ENCODE measurements at places on chromosomes 13 and 19. TPM values are rescaled to one million over a fixed set of nuclear protein-coding genes. Genes with fewer than 3 reads are reported as not detected.

DNA sequence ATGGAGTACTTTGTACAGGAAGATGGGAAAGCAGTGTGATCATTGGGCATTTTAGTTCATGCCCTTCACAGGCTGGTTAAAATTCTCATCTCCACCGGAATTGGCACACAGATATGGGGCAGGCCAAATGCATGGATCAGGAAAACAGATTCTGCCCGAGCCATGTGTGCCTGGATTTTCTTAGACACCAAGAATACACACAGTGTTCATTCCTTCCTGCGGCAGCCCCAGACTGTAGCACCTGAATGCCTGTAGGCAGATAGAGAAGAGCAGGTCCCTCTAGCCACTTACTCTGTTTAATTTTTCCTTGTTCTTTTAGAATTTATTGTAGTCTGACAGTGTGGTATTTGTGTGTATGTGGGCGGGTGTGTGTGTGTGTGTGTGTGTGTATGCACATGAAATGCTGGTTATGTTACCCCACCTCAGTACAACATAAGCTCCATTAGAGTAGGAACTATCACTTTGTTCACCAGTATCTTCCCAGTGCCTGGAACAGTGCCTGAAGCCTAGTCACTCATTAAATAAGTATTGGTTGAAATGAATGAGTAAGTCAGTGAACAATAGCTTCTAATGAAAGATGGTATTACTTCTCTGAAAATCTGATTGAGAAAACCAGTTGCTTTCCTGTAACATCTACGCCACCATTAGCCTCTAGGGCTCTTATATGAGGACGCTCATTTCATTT, 41.7 kb downstream of the FRY start:
- DNase-seq, result no peak

DNA sequence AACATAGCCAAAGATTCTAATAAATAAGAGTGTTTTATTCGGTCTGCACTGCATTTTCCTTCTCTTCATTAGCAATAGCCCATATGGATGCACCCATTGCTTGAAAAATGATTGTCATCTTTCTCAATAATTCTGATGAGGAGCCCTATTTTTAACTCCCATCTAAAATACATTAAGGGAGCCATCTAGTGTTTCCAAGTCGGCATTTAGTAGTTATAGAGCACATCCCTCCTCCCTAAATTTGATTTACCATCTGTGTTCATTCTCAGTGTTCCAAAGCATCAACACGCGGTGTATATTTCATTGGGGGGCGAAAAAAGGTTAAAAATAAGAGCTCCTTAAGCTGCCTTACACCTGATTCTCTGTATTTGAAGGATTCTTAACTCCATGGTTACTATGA, 119.2 kb upstream of the IPO5 start:
- DNase-seq, result no peak

DNA sequence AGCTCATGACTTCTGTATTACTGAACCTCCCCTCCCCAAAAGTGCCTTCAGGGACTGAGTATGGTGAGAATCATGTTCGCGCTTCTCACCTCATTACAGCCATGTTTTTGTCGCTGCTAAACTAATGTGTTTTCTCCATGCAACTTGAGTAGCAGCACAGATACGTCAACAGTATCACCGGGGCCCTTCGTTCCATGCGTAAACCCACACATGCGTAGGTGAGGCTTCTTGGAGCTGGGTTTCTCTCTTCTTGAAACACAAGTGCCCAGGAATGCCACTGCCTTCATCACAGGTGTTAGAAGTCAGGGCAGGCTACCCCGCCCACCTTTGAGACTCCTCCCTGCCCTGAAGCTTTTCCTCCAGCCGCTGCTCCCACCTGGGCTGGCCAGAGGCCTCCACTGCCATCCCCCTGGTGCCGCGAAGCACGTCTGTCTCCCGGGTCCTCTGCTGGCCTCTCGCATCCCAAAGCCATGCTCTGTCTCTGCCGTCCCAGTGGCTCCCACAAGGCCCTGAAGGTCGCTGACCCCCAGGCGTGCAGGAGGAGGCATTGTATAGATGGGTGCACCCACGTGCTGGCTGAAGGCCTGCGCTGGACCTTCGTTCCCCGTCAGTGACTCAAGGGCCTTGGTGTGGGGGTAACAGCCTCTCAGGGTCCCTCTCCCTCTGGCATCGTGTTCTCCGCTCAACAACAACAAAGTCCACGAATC, 135.3 kb upstream of the MCF2L start:
- DNase-seq, result no peak

GRCh38 chr19:46173886-46174480, 25.9 kb downstream of the IGFL2 start:
- DNase-seq, result no peak

DNA sequence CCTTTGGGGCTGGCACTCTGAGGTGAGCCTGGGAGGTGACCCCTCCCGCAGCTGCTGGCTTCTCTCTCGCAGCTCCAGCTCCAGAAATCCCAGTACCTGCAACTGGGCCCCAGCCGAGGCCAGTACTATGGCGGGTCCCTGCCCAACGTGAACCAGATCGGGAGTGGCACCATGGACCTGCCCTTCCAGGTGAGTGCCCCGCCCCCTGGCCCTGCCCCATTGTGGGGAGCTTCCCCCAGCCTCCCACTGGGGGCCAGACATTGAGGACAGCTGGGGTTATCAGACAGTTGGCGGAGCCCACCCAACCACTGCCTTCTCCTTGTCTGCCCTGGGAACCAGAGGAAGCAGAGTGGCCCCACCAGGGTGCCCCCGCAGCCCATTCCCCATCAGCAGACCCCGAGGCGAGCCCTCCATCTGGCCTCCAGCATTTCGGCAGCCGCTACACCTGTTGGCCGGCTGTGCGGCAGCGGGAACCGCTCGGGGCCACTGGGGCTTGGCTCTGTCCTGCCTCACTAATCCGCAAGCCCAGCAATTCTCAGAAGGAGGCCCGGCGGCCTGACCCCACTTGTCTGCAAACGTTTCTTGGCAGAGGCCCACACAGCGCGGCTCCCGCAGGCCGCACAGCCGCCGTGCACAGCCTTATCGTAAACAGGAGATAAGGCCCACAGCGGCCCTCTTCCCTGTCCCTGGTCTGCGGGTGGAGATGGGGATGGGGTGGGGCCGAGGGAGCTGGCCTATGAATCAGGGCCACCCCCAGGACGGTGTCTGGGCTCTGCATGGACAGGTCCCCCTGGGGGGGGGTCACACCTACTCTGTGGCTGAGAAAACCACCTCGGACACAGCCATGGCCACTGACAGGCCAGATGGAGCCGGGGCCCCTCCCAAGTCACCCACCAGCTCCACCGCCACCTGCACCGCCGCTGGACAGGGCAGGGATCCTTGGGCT, 48.0 kb downstream of the COMP start:
- no peak for DNase-seq

DNA sequence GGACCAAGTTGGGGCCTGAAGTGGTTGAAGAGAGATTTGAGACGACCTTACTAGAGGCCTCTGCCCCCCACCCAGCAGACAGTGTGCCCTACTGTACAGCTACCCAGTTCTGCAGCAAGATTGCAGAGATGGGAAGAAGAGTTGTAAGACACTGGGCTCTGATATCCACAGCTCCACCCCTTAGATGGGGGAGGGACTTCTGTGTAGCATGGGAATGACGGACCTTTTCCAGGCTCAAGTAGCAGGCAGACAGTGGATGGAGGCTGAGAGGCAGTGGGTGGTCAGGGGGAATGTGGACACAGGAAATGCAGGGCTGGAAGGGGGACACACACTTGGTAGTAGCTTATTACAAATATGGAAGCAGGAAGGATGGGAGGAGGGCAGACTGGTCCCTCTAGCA, 13.0 kb downstream of the LRFN3 start:
- DNase-seq, result no peak

DNA sequence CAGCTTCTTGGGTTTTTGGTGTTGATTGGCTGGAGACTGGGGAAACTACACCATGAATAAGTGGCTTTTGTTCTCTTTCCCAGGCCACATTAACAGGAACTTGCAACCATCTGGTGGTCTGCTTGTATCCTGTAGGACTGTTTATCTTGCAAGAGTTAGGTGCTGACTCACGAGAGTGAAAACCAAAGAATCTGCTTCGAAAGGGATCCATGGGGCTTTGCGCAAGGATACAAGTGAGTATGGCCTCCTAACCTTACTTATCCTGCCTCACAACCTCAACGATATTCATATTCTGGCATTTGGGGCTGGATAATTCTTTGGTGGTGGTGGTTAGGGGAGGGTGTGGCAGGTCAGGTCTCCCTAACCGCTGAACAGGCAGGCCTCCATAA, 4.7 kb upstream of the SIGLECL1 start:
- no peak for DNase-seq

DNA sequence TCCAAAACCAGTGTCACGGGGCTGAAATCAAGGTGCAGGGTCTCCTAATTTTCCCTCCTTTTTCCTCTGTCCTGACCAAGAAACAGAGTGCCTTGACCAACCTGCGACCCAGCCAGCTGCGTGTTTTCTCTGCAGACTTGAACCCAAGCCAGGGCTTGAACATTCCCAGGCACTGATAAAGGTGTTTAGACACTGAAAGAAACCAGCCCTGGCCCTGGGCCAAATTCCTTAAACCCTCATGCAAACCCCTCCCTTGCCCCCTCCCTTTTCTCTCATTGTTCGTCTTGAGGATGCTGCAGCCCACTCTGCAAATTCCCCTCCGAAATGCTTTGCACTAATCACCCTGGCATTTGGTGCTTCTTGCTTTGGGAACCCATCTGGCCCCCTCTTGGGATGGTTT, 9.5 kb upstream of the FFAR2 start:
- no peak for DNase-seq

- no peak for DNase-seq
Observed at GRCh38 chr13:30759748-30760147, 24.4 kb downstream of the ALOX5AP start.

DNA sequence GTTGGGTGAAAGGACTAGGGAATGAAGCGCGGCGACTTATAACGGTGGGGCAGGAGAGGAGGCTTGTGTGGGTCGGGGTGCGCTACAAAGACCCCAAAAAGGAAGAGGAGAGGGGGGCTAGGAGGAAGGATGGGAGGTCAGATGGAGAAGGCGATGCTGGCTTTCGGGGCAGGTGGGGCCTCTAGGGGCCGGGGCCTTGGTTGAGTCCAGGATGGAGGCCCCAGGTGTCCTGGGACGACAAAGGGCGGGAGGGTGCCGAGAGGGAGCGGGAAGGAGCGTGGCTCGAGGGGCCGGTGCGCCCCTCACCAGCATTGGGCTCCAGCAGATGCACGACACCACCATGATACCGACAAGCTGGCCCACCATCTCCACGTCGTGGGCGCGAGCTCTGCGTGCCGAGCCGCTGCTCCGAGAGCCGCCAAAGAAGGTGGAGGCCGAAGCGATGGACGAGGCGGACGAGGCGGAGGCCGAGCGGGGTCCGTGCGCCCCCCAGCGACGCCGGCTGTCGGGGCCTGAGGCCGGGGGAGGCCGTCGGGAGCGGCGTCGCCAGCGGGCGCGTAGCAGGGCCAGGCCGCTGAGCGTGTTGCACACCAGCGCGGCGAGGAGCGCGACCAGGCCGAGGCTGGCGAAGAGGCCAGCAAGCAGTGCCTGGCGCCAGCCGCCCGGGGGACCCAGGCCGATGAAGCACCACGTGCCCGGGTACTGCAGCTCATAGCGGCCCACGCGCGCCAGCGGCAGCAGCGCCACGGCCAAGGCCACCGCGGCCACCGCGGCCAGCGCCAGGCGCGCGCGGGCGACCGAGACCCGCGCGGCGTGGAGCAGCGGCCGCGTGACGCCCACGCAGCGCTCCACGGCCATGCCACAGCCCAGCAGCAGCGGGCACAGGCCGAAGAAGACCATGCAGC, 1.8 kb downstream of the PTGER1 start:
- DNase-seq, result no peak

GRCh38 chr13:110648848-110649421, 33.6 kb downstream of the NAXD start:
- DNase-seq, result no peak

DNA sequence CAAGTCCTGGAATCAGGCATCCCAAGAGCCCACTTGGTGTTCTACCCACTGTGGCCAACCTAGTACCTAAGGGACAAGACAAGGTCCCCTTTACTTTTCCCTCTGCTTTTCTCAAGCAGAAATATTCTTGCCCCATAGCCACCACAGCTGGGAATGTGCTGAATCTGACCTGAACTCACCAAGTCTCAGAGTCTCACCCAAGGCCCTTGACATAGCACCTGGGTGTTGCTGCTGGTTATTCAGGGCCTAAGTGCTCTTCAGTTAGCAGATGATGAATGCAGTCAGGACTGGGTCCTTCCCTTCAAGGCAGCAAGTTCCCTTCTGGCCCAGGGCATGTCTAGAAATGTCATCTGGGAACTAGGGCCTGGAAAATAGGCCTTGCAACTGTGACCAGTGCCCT, 201.8 kb upstream of the SERP2 start:
- DNase-seq, result no peak

GRCh38 chr13:45302507-45302906, 38.5 kb downstream of the TPT1 start:
- DNase-seq, result no peak

DNA sequence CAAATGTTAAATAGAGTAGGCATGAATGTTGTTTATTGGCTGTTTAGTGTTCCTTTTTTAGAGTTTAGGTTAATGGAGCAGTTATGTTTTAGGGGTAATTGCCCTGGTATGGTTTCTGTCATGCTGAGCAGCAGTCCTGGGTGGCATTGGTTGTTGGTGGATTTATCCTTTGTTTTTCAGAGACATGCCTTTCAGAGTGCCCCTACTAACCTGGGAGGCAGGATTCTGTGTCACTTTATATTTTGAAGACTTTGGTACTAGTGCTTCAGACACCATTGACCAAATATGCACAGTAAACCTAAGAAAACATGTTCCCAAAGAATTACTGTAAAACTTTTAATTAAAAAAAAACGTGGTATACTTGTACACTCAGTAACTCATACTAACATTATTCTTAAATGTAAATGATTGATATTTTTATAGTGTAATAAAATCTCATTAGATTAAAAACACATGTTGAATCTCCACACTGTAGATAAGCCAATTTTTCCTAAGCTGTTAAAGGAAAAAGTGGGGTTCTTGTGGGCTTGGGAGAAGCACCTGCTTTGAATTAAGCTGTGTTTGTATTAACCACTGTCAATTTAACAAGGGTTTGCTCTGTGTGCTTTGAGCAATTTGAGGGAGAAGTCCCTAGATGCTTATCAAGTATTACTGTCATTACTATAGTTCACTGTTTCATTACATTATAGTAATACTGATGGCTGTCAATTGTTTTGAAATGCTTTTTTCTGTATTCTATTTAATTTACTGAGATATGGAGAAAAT, 133.2 kb downstream of the LMO7 start:
- DNase-seq, result no peak

- DNase-seq, result no peak
Observed at GRCh38 chr19:54196536-54196935, 4.1 kb upstream of the RPS9 start.

Gene YJEFN3
- not detected for total RNA-seq

Gene PRX
- total RNA-seq, result 2.4 TPM

Gene LAIR1
- total RNA-seq, result not detected

Gene TSPAN16
- not detected for total RNA-seq

Gene C19orf85
- total RNA-seq, result not detected

Gene FBL
- 108 TPM for total RNA-seq

Gene MYO1F
- total RNA-seq, result 0.15 TPM
